ENCODE measurements at places on chromosomes 3 and 15. TPM values are rescaled to one million over a fixed set of nuclear protein-coding genes. Genes with fewer than 3 reads are reported as not detected.

PARP15 gene
- 1.4 TPM for total RNA-seq

SLC28A2 gene
- total RNA-seq: 0.81 TPM

CHRFAM7A gene
- not detected for total RNA-seq

TGFBR2 gene
- 49.1 TPM for total RNA-seq

ULK4 gene
- total RNA-seq: 4.5 TPM

RLBP1 gene
- not detected for total RNA-seq

DNA sequence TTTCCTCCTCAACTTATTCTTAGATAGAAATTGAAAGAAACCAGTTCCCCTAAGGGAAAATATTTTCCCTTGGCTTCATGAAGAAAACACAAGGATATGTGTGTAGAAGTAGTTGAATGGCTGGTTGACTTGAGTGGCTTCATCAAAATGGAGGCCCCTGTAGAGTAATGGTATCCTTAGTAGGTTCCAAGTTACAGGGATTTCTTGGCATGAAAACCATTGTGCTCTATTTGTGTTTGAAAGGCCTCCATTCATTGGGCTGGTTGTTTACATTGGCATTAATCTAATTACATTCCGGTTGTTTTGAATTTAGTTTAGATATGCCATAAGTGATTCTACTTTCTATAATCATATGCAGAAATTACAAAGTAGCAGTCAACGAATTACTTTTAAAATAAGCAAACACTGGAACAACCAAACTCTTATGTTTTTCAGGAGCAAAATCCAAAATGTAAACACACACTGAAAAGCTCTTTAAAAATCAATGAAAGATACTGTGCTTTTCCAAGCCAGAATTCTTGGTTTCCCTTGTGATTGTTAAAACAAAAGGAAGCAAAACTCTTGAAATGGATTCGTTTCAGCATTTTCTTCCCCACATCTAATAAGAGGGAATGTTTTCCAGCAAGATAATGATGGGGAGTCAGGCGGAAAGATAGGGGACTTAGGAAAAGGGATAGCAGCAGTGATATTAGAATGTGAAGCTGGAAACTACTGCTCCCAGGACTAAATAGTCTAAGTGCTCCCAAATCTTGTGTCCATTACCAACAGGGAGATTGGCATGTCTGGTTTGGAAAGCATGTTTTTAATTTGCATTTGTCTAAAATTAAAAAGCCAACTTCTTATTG lies 77.0 kb downstream of the EPHA3 start:
- H3K27me3 ChIP-seq: no peaks in the 10 kb centered on the region
- no peaks in the 10 kb centered on the region for H3K36me3 ChIP-seq
- H3K4me3 ChIP-seq: no peak overlapping the region
- no peak for DNase-seq
- H3K27ac ChIP-seq: no peak overlapping the region
- no peaks in the 10 kb centered on the region for H3K4me1 ChIP-seq

DNA sequence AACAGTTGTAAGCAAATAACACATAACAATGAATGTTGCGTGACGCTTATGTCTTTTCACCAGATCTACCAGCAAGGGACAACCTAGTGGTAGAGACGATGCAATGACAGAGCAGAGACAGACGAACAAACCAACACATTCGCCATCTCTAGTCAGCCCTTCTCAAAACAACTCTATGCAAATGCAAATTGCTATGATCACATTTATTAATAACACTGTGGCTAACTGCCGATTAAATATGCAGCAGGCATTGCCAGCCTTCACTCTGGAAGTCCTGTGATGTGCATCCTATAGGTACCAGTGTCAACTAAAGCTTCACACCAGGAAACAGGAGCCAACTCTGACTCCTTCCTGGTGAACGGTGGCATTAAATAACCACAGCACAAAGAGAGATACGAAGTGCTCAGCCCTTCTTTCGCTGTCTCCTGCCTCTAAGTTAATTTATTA lies 94.2 kb downstream of the FOXP1 start:
- DNase-seq: no peak
- H3K36me3 ChIP-seq: no peaks in the 10 kb centered on the region
- no peaks in the 10 kb centered on the region for H3K27me3 ChIP-seq
- no peak overlapping the region for H3K4me3 ChIP-seq

GRCh38 chr15:38042707-38043445 lies 108.4 kb downstream of the TMCO5A start:
- DNase-seq: no peak
- no peaks in the 10 kb centered on the region for H3K36me3 ChIP-seq
- no peak overlapping the region for H3K27ac ChIP-seq
- no peaks in the 10 kb centered on the region for H3K27me3 ChIP-seq
- H3K4me3 ChIP-seq: no peak overlapping the region
- no peaks in the 10 kb centered on the region for H3K4me1 ChIP-seq

DNA sequence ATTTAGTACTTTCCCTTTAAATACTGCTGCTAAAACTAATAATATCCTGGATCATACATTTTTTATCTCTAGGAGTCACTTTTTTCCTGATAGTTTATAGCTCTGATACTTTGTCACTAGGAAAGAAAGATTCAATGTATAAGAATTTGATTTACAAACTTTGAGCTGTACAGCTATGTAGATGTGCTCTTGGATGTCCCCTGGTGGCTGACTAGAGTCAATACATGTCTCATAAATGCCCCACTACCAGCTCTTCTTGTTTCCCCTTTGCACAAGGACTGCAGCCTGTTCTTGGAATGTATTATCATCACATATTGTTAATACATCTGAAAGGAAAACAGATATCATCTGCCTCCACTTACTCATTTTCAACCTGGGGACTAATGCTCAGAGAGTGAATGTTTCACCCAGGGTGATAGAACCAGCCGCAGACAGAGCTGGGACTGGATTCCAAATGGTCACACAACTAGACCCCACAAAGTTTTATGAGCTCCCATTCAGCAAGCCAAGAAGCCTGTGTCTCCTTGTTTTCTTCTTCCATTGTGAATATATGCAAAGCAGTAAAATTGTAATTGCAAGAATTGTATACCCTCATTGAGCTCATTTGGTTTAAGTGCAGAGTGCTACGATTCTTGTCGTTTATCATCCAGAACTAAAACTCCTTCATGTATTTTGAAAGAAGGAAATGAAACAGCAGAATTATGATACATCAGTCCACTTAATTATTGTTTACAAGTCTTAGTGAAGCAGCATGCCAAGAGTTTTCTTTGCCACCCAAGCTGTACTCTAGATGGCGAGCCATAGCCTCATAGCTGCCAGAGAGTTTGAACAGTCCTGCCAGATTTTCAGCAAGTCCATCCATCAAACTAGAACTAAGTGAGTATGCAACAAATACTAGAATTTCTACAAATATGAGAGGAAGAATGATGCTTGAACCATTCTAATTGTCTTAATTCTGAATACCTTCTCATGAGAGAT lies 261.6 kb upstream of the LMCD1 start:
- no peaks in the 10 kb centered on the region for H3K36me3 ChIP-seq
- H3K4me1 ChIP-seq: no peaks in the 10 kb centered on the region
- H3K4me3 ChIP-seq: no peak overlapping the region
- DNase-seq: no peak

DNA sequence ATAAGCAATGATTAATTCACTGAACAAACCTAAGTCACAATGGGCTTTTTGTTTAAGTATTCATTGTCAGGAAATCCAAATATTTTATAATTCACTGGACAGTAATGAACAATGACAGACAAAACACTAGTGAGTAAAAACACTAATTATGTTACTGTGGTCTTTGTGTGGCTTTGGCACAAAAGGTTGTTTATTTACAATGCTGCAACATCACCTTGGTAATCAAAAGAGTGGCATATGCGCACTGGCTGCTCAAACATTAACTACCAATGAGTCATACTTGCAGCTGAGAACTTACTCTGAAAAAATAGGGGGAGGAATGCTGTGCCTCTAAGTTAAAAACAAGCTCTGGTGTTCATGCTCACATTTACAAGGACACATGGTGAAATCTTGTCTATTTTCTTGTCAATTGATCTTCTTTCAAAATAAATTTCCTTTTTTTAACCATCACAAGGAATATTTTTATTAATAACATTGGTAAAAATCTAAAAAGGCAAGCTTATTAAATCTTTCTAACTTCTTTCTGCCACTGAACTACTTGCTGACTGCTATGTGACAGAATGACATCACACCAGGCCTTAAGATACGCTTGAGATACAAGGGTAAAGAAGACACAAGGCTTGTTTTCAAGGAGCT lies 85.2 kb upstream of the PPIB start:
- peak overlapping the region; percentile 92 for H3K27ac ChIP-seq
- H3K4me1 ChIP-seq: peaks cover 22% of the 10 kb centered on the region
- H3K4me3 ChIP-seq: no peak overlapping the region
- H3K27me3 ChIP-seq: no peaks in the 10 kb centered on the region
- no peaks in the 10 kb centered on the region for H3K36me3 ChIP-seq
- no peak for DNase-seq

DNA sequence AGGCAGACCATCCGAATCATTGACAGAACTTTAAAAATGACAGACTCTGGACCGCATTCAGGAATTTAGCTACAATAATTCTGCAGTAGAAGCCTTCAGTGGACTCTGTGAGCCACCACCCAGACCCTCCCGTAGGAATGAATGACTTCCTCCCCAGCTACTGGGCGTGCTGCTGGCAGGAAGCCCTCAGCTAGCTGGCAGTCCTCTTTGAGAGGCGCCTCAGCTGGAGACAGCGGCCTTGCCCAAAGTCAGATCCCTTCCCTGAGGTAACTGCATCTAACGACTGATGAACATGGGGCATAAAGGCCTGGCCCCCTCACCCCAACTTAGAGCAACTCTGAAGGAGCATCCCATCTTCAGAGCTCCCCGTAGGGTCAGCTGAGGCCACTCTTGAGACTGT lies 25.8 kb downstream of the CRABP1 start:
- no peak overlapping the region for H3K4me3 ChIP-seq
- no peaks in the 10 kb centered on the region for H3K36me3 ChIP-seq
- no peaks in the 10 kb centered on the region for H3K27me3 ChIP-seq
- DNase-seq: no peak
- H3K4me1 ChIP-seq: no peaks in the 10 kb centered on the region

GRCh38 chr3:34011171-34012101 lies 213.0 kb downstream of the PDCD6IP start:
- no peaks in the 10 kb centered on the region for H3K27me3 ChIP-seq
- H3K36me3 ChIP-seq: no peaks in the 10 kb centered on the region
- no peaks in the 10 kb centered on the region for H3K4me1 ChIP-seq

- H3K36me3 ChIP-seq: no peaks in the 10 kb centered on the region
- H3K27ac ChIP-seq: no peak overlapping the region
- no peak for DNase-seq
- H3K4me3 ChIP-seq: no peak overlapping the region
Observed at GRCh38 chr15:38905632-38906031, 341.0 kb upstream of the RASGRP1 start.
